ENCODE measurements at places on chromosomes 2 and 18.

DNA sequence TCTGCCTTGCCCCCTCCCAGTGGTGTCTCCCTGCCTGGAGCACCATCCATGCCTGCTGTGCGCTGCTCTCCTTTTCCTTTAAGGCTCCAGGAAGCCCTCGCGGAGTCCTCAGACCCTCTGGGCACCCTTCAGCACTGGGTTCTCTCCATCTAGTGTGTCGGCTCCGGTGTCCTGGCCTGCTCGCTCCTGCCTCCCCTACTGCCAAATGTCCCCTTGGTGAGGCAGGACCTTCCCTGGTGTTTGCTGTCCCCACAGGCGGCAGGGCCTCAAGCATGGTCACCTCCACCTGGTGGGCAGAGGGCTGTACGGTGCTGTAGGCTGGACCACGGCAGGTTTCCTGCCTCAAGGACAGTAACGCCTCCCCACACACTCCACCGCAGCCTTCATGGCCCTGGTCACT, 90.2 kb downstream of the DGKD start:
- no peak for DNase-seq

DNA sequence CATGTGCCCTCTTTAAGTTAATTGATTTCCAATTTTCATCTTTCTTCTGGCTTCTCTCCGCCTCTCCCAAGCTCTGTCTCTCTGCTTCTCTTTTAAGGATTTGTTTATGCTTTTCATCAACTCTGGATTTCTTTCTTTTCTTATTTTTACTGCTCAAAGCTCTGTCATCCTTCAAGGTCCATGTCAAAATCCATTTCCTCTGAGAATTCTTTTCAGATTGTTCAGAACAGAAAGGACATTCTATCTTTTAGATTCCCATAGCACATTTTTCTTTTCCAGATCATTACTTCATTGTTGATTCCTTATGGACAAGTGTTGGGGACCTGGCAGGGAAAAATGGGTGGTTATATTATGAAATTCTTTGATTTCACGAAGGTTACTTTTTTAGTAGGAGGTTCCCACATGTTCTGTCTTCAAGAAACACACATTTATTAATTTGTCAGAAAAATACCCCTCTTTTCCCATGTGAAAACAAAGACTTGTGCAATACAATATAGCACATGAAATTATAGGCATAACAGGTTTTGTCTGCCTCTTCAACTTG, 12.3 kb downstream of the PMAIP1 start:
- DNase-seq = no peak

DNA sequence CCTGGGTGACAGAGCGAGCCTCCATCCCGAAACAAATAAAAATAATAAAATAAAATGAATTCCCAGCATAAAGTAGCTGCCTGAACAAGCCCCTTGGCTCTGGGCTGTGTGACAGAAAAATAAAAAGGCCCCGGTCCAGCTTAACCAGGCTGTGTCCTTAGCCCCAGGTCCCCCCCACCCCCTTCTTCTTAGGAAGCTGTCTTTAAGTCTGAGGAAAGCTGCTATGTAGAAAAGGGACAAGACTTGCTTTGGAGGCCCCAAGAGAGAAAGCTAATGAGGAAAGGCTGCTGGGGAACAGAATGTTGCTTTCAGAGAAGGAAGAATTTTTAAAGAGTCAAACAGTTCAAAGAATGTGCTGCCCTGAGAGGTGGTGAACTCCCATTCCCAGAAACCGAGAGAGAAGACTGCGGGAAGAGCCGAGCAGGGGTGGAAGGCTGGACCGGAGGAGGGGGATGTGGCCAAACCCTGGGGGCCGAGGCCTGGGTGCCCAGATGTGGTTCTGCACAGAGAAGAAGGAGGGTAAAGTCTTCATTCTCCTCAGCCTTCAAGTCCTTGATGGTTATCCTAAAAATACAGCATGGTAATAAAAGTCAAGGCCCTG, 61.9 kb downstream of the CENPO start:
- DNase-seq = no peak

DNA sequence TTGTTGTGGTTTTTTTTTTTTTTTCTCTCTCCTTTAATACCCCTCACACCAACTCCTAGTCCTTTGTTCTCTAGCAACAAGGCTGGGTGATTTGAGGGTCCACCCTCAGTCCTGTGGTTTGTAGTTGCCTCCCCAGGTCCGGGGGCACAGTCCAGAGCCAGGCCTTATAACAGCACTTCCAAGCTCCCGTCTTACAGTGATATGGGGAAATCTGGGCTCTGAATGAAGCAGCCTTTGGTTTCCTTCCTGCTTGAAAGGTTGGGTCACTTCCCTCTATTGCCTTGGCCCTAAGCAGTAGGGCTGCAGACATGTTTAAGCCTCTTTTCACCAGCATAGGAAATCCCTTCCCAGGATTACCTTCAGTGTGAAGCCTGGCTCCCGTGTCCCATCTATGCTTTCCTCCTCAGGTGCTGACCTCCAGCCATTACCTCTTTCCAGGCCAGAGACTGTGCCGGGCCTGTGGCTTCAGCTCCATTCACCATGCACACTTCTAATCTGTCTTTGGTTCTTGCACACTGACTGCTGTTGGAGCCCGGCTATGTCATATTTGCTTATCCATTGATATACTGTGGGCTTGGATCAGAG, 21.2 kb upstream of the NTSR2 start:
- DNase-seq = no peak

DNA sequence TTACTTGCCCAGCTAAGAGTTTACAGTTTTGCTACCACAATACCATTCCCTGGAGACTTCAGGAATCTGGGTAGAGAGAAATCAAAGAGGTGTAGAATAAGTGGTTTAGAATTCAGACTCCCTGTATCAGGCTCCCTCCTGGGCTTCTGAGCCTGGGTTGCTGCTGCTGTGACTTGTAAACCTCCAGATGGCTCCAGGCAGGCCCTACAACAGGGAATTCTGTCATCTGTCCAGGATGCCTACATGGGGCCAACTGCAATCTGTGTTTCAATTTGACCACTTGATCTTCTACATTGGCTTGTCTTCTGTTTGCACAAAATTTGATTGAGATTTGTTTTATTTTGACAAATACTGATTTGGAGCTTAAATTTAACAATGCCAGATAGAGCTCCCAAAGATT, 183.9 kb downstream of the RAD51AP2 start:
- no peak for DNase-seq

- DNase-seq = no peak
These were observed 350.9 kb downstream of the NUP35 start for GRCh38 chr2:183474912-183475695.

GRCh38 chr18:8750954-8751415, 45.6 kb downstream of the MTCL1 start:
- DNase-seq = no peak

- DNase-seq = no peak
These were observed 160.2 kb downstream of the GALNT14 start for GRCh38 chr2:30978044-30978443.

DNA sequence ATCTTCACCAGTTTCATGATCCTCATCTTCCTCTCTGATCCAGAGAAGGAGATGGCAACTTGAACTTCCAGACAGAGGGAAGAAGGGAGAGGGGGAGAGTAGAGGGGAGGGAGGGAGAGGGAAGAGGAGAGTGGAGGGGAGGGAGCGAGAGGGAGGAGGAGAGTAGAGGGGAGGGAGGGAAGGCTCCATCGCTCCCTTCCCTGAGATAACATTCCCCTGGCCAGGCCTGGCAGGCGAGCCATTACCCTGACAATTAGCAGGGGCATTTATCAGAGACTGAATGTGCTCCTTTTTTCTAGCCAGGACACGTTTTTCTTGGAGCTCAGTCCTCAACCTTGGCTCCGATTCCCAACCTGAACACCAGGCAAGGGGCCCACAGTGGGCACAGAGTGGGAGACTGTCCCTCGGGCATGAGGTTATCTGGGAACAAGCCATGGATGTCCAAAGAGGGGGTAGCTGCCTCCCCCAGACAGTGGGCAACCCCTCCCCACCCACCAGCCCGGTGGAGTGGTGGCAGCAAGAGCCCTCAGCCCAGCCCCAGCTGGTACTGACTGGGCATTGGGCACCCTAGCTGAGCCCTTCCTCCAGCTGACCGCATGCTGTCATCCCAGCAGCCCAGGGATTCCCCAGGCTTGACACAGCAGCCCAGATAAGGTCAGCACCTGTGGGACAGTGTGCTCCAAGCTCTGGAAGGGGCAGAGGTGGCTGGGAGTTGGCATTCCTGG, 81.8 kb downstream of the TNS1 start:
- no peak for DNase-seq

DNA sequence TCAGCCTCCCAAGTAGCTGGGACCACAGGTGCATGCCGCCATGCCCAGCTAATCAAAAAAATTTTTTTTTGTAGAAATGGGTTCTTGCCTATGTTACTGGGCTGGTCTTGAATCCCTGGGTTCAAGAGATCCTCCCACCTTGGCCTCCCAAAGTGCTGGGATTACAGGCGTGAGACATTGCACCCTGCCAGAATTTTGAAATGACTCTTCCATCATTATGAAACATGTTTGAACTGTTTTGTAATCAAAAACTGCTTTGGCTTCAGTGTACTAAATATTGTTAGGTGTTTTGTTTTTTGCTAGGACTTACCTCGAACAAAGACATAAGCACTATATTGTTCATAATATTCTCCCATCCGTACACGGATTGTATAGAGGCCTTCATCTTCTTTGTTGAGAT, 55.8 kb downstream of the MYOM1 start:
- no peak for DNase-seq

DNA sequence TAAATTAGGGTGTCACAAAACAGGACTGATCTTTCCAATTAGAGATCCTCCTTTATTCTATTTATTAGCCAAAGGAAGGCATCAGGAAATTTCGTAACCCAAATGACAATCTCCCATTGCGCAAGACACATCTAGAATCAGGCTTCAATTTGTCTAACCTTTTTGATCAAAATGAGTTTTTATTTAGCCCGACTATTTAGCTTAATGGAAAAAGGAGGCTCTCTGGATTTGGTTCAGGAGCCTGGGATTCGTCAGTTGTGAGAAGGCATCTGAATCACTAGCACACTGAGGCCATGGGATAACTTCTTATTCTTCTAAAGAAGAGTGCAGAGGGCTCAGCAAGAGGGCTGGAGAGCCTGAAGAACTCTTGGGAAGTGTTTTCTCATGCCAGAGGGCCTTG, 332.1 kb upstream of the ETAA1 start:
- DNase-seq = no peak

- DNase-seq = no peak
These were observed 55.2 kb downstream of the TTC21B start for GRCh38 chr2:165898381-165898780.

- DNase-seq = no peak
These were observed 121.8 kb upstream of the EPAS1 start for GRCh38 chr2:46175419-46175818.

DNA sequence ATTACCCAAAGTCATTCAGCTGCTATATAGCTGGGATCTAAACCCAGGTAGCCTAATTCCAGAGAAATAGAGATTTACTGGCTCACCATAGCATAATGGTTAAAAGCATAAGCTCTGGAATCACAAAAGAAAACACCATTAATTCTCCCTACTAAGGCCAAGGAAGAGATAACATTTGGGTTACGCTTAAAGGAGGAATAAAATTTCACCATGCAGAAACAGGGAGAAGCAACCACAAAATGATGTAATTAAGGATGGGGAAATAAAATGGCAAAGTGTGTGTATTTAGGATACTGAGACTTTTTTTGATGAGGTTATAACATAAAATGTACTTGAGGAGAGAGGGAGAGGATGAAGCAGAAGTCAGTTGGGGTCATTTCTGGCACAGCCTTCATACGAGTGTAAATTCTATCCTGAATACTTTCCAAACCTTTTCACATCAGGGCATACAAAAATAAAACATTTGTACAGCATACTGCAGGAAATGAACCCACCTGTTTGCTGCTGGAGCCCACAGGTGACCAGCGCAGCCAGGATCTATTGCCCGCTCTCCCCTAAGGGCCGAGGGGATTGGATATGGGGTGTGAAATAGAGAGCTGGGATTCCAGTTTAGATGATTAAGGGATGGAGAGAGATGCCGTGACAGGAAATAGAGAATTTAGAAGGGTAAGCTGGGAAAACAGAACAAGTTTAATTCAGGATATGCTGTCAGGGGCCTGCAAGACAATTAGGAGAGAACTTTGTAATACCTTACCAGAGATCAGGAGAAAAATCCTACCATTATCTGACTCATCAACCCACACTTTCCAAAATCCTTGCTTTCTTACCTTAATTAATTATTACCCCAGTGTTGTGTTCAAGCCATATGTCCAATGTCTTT, 43.8 kb upstream of the SERTAD2 start:
- no peak for DNase-seq

GRCh38 chr2:104834431-104835153, 19.3 kb upstream of the POU3F3 start:
- DNase-seq = no peak

GRCh38 chr2:219661197-219661954, 33.9 kb downstream of the SLC4A3 start:
- no peak for DNase-seq

- no peak for DNase-seq
These were observed 143.4 kb downstream of the CYRIA start for GRCh38 chr2:16522031-16522831.

DNA sequence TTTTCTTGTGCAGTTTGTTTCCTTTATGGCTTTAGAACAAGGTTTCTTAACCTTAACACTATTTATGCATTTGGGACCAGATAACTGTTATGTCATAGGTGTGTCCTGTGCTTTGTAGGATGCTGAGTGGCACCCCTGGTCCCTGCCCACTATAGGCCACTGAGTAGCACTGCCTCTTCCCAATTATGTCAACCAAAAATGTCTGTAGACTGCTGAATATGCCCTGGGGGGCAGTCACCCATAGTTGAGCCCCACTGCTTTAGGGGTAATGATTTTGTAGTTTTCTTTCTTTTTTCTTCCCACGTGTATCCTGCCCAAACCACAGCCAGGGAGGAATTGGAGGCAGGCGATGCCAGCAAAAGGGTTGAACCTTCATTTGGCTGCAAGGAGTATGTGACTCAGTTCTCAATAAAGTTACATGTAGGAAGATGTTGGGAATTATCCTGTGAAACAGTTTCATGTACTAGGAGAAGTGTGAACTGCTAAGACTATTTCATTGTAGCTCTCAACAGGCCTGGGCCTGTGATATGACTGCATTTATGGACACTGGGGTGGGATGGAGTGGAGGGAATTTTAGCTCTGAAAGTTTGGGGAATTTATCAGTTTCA, 65.7 kb downstream of the FMNL2 start:
- no peak for DNase-seq

- DNase-seq = no peak
These were observed 2.0 kb upstream of the DGKD start for GRCh38 chr2:233352141-233352842.

DNA sequence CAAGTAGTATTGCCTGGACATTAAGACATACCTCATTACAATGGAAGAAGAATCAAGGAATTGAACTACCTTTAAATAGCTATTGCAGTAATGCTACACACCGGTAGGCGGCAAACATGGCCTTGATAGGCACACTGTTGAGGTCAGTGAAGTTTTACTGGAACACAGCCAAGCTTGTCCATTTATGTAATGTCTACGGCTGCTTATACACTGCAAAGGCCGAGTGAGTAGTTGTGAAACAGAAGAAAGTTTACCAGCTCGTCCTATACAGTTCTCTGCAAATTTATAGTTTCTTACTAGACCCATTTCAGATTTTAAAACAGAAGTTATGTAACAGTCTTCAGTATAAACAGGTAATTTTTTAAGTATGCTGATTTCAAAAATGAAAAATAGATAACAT, 38.8 kb downstream of the PPP4R1 start:
- DNase-seq = no peak

Data from activated gamma-delta T cell (primary cell).